ENCODE measurements at places on chromosomes 7 and 10.

DNA sequence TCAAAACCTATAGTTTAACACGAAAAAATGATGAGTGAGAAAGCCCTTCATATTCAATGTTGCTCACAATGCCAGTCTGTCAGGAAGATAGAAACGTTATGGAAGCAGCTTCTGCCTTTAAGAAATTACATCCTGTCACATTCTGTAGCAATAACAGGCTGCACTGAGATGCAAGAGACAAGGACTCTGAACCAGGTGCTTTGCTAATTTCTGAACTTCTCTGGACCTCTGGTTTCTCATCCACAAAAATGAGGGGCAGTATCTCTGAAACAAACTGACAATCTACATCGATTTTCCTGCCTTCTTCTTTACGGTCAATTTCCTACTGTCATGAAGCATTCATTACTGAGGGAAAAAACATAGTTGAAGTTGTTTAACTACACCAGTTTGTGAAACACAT, 234.0 kb downstream of the SNX13 start:
- DNase-seq: no peak

DNA sequence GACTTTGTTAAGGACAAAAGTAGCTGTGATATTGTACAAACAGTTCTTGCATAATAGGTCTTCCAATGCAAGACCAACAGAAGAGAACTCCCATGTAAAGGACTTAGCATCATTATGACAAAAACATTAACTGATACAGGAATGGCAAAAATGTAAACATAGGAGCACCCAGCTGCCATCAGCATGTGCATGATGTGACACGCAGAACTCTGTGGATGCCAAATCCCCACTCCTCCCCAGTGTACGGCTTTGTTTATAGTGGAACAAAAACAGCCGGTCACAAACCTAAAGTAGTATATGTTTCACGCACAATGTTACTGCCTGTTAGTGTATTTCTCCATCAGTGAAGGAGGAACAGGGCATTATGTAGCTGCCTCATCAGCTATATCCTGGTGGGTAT, 316.0 kb upstream of the AOAH start:
- no peak for DNase-seq

GRCh38 chr7:81710751-81711150, 59.1 kb downstream of the HGF start:
- DNase-seq: no peak

- peak; percentile 25 for DNase-seq
Measured at GRCh38 chr7:111650456-111650999, 88.2 kb upstream of the IMMP2L start.

DNA sequence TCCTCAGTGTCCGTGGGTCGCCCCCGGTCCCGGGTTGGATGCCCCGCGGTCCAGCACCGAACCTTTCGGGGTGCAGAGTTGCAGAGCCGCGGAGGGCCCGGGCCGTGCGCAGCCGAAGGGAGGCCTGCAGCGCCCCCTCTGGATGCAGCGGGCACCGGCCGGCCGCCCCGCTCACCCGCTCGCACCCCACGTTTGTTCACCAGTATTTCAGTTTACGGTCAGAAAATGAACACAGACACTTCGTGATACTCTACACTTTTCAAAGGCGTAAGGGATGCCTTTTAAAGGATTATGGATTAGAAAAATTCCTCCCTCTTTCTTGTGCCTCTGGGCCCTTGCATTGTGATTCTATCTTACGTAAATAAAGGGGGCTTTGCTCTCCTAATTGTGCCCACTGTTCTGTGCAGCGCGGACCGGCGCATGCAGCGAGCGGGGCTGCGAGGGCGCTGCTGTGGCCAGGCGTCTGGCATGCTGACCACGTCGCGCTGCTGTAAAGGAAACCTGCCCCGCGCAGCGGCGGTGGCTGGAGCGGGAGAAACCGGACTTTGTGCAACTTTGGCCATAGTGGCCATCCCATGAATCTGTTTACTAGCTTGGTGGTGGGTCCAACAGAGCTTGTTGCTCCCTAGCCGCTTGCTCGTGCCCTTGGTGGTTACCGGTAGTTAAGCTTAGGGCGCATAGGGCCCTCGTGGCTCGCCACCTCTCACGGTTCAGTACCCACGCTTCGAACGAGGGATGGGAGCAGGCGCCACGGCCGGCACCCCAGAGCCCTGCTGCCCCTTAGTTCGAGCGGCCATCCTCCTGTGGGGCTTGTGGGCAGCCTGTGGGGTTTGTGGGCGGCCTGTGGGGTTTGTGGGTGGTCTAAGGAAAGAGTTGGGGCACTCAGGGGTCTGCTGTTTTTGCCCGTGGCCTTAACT, 739 bp upstream of the MEST start:
- DNase-seq: no peak

- DNase-seq: no peak
Measured at GRCh38 chr7:22109761-22110160, 164.1 kb upstream of the CDCA7L start.

DNA sequence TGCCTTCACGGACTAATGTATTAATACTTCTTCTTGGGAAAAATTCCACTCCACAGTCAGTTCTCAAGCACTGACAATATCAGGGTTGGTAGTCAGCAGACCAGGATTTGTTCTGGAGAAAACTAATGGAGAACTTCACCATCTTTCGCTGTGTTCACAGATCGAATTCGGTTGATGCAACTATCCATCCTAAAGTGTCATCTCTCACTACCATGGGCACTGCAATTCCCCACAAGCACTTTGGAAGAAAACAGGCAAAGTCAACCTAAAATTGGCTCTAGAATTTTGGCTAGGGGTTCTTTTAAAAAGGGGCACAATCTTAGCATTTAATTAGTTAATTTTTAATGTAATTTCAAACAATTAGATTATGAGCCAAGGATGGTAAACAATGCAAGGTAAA, 164.4 kb downstream of the HGF start:
- DNase-seq: no peak

- DNase-seq: no peak
Measured at GRCh38 chr7:102425639-102426267, 7.6 kb upstream of the ORAI2 start.

GRCh38 chr7:130417213-130417612, 23.6 kb downstream of the CEP41 start:
- no peak for DNase-seq

DNA sequence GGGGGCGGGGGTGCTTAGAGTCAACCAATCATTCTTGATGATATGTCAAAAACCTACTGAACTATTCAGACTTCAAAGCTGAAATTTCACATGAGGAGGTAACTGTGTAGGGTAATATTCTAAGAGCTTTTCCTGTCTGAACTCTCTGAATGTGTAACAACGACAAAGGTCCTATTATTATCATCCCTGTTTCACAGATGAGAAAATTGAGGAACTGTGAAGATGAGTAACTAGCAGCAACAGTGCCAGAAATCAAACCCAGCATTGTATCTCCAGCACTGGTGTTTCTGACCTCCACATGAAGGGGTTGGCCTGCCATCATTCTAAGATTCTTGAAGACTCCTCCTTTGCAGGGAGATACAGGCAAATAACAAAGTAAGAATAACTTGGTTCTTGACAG, 294.7 kb upstream of the AOAH start:
- DNase-seq: no peak
